Aorta (tissue), 5 donors: ENCODE measurements at places on chromosomes 3 and 15.
A peak's percentile ranks its signal among the peaks of the same experiment; 100 is the strongest.

DNA sequence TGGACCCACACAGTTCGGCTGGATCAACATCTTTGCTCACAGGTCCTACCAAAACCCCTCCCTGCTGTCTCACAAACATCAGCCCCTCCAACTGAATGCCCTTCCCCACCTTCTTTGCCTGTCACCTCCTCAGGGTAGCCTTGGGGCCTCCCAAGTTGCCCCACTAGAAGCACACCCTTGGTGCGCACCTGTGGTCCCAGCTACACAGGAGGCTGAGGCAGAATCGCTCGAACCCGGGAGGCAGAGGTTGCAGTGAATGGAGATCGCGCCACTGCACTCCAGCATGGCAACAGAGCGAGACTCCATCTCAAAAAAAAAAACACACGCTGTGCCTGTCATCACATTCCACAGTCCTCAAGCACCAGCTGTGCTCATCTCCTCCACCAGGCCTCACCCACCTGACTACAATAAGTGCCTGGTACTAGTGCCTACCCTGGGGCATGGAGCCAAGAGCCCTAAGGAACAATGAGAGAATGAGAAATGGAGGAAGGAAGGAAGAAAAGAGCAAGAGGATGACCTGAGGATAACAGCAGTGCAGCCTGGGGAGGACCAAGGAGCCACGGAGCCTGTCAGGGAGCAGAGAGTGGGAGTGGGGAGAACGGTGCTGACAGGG lies 26.0 kb downstream of the RPN1 start:
- no peak for DNase-seq

DNA sequence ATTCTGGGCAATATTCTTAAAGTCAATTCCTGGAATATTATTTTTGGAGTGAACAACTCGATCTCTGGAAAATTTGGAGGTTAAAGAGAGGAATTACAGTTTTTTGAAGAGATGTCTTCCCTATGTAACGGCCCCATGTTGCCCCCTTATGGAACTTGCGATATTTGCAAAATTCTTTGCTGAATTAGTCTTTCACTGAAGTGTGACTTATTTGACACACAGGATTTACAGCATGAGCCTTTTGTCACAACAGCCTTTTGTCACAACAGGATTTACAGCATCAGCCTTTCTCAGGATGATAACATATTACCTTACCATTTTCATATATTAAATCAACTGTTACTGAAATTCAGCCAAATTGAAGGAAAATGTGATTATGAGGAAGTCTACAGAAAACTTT lies 37.8 kb upstream of the SPTSSB start:
- DNase-seq, result no peak

GRCh38 chr3:43960448-43960840 lies 269.7 kb downstream of the ABHD5 start:
- DNase-seq, result no peak

GRCh38 chr3:17138246-17139039 lies 253.7 kb downstream of the PLCL2 start:
- DNase-seq, result no peak

- DNase-seq, result peak; percentile 40
Observed at GRCh38 chr3:49257187-49257586, 19.8 kb downstream of the C3orf62 start.

- no peak for DNase-seq
Observed at GRCh38 chr3:152623286-152623911, 211.5 kb upstream of the P2RY1 start.

DNA sequence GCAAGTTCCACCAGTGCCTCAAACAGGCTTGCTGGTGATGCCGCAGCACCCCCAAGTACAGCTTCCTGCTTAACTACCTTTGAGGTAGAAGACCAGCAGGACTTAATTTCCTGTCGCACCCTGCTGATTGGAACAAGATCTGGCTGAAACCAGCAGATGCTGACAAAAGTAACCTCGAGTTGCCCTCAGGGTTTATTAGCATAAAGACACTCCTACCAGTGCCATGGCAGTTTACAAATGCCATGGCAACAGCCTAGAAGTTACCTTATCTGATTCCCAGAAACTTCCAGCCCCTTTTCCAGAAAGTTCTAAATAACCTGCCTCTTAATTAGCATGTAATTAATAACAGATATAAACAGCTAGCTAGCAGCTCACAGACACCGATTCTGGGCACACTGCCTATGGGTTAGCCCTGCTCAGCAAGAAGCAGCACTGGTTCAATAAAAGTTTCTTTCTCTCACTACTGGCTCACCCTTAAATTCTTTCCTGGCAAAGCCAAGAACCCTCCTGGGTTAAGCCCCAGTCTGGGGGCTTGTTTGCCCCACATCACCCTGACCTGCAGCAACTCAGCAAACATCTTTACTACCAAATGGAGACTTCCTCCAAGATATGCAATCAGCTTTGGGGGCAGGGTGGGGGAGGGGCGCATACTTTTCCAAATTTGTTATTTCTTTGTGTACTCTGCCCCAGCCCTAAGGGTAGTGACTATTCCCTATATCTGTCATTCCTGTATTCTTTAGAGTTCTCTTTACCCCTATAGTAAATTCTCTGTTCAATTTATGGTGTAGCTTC lies 54.2 kb downstream of the MAP4 start:
- DNase-seq, result no peak

DNA sequence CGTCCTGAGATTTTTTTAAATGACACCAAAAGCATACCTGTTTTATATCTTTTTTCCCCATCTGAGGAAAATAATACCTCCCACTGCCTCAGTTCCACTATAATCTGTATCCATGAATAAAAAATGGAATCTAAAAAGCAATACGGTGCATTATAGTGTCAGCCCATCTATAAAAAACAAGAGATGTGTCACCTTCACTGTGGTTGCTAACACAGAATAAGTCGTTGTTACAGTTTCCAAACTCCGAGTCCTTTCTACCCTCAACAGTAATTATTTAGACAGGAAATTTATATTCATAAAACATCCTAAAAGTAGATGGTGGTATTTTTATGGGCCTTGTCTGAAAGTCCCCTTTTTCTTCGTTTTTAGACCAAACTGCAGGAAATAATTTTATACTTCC lies 19.4 kb downstream of the RFTN1 start:
- DNase-seq, result no peak

DNA sequence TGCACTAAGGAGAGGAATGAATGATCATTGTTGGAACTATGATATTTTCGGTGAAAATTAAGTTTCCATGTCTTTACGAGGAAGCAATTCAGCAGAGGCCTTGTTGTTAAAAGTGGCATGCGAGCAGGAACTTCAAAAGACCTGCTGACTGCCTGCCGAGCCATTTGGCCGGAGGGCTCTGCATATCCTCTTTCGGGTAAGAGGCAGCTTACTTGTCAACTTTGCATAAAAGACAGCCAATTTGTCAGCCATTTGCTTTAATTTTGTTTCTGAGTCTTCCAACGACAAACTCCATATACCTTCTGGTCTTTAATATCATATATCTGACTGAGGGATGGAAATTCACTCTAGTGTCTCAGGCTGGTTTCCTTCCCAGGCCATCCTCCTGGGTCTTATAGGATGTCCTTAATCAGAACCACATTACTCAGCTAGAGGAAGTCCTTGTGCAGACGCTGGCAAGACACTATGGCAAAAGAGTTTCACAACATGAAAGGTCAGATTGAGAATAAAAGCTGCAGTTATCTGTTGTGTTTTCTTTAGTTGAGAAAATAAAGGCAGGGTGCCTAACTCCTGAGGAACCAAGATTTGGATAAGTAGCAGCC lies 128.7 kb upstream of the WNT5A start:
- DNase-seq, result no peak

- peak; percentile 75 for DNase-seq
Observed at GRCh38 chr15:65089206-65089824, 12.8 kb downstream of the KBTBD13 start.

DNA sequence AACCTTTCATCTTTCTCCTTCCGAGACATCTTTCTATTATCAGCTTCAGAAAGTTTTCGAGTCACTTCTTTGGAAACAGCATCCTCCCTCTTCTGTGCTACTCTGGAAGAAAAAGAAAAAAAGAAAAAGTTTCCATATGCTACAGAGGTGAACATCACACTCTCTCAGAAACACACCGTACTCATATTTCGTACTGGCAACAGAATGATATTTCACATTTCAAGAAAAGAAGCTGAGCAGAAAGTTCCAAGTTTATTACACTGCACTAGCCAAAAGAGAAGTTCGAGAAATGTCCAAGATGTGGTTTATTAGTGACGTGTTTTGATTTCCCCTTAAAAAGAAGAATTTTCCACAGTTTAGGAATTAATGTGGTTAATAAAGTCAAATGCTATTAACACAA lies 6.0 kb downstream of the SSR3 start:
- no peak for DNase-seq

DNA sequence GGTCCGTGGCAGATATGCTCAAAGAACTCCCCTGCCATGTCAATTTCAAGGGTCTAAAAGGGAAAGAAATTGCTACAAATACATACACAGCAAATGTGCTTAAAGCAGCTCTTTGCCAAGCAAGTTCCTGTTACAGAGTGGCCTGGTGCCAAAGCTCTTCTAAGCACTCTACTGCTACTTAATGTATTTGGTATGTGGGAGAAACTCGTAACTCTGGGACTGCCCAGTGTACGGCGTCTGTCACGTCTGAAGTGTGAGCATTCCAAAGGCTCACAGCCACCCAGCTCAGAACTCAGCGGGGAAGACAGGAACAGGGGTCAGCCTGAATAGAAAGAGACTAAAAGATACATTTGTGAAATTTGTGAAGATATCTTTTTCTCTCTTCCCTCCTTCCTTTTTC lies 54.6 kb downstream of the RBMS3 start:
- DNase-seq, result peak; percentile 91

GRCh38 chr15:47374222-47374621 lies 343.1 kb upstream of the SEMA6D start:
- no peak for DNase-seq

GRCh38 chr3:140391061-140391460 lies 286.8 kb upstream of the TRIM42 start:
- no peak for DNase-seq

GRCh38 chr3:100263583-100263982 lies 2.8 kb downstream of the TBC1D23 start:
- DNase-seq, result no peak

DNA sequence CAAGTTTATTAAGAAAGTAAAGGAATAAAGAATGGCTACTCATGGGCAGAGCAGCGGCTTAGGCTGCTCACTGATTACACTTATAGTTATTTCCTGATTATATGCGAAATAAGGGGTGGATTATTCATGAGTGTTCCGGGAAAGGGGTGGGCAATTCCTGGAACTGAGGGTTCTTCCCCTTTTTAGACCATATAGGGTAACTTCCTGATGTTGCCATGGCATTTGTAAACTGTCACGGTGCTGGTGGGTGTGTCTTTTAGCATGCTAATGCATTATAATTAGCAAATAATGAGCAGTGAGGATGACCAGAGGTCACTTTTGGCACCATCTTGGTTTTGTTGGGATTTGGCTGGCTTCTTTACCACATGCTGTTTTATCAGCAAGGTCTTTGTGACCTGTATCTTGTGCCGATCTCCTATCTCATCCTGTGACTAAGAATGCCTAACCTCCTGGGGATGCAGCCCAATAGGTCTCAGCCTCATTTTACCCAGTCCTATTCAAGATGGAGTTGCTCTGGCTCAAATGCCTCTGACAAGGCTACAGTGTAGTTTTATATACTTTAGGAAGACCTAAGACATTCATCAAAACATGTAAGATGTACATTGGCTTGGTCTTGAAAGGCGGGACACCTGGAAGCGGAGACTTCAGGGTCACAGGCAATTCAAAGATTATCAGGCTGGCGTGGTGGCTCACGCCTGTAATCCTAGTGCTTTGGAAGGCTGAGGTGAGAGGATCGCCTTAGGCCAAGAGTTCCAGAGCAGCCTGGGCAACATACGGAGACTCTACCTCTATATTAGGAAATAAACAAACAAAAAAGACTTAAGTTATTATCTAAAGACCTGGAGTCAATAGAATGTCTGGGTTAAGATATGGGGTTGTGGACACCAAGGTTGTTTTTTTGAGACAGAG lies 3.2 kb upstream of the BLOC1S6 start:
- peak; percentile 59 for DNase-seq

GRCh38 chr15:68775671-68776476 lies 44.8 kb downstream of the ANP32A start:
- DNase-seq, result peak; percentile 93

DNA sequence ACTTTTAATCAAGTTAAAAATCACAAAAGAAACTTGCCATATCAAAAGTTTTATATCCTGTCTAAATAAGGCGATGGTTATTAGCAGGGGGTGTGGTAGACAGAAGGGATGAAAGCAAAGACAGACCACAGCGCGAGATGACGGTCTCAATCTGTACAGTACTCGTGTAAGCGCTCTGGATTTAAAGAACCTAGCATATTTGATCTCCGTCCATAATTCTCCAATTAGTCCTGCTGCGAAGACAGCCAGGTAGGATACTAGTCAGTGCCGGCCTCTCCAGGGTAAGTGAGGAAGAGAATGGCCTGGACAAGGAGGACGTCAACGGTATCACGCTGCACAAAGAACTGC lies 701 bp downstream of the SGO1 start:
- no peak for DNase-seq

DNA sequence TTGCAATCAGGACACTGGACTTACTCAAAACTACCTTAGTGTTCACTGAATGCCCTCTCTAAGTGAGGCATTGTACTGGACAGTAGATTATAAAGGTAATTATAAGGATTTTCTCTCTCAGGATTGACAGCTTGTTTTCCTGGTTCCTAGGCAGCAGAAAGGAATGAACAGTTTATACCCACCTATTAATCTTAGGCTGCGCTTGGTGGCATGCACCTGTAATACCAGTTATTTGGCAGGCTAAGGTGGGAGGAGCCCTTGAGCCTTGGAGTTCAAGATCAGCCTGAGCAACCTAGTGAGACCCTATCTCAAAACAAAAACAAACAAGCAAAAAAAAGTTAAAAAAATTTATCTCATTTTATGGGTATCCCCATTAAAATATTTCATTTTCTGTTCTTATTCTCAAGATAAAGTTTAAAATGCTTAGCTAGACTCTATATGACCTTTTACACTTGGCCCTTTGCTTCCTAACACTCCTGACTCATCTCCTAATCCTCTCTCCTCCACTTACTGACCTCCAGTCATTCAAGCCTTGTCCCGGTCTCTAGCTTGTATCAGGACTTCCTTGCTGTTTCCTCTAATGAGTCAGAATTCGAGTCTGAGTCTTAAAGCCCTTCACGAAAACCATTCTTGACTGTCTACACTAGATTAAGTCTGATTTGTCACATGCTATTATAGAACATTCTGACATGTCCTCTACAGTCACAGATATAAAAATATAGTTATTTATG lies 348.6 kb downstream of the NLGN1 start:
- no peak for DNase-seq

GRCh38 chr15:69590201-69590710 lies 137.6 kb downstream of the RPLP1 start:
- no peak for DNase-seq

DNA sequence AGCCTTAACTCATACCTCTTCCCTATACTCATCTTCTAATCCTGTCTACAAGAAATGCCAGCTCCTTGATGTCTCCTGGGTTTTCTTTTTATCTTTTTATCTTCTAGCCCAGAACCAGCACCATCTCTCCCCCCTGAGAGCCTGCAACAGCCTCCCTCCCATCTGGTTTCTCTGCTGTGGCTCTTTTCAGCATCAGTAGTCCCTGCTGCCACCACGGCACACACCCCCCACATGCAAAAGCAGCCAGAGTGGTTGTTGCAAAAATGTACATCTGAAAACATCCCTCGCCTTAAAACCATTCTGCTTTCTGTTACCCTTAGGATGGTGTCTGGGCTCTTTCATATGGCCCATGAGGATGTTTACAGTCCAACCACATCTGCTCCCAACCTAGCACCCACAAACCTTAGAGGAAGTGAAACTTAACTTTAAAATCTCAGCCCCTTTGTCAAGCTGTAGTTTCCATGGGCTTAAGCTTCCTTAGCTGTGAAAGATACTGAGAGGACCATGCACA lies 775 bp downstream of the TTC21A start:
- DNase-seq, result no peak
